ENCODE measurements at places on chromosomes 16 and 17.
A peak's percentile ranks its signal among the peaks of the same experiment; 100 is the strongest.

GRCh38 chr17:27239046-27239445 is 54.9 kb upstream of the WSB1 start:
- no peak for DNase-seq

DNA sequence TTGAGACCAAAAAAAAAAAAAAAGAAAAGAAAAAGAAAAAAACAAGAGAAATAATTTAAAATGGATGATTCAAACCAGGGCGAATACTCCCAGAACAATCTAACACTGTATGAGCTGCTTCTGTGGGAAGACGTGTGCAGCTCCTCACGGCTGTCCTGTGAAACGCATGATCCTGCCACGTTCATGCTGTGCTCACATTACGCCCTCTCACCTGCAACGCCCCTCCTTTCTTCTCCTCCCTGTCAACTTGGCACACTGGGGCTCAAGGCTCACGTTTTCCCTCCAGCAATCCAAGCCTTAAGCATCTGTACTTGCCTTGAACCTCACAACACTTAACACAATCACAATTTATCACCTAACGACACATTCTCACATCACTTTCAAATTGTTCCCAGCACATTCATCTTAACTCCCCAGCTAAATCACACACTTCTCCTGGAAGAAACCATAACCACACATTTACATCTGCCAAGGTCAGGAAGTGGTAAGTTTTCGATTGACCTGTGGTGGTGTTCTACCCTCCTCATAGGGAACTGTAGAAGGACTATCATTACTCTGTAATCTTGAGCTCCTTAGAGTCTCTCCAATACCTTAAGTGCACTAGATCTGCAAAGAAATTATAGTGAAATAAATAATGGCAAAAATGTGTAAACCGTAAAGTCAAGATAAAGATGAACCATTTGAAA is 29.1 kb downstream of the MBTPS1 start:
- DNase-seq, result no peak

DNA sequence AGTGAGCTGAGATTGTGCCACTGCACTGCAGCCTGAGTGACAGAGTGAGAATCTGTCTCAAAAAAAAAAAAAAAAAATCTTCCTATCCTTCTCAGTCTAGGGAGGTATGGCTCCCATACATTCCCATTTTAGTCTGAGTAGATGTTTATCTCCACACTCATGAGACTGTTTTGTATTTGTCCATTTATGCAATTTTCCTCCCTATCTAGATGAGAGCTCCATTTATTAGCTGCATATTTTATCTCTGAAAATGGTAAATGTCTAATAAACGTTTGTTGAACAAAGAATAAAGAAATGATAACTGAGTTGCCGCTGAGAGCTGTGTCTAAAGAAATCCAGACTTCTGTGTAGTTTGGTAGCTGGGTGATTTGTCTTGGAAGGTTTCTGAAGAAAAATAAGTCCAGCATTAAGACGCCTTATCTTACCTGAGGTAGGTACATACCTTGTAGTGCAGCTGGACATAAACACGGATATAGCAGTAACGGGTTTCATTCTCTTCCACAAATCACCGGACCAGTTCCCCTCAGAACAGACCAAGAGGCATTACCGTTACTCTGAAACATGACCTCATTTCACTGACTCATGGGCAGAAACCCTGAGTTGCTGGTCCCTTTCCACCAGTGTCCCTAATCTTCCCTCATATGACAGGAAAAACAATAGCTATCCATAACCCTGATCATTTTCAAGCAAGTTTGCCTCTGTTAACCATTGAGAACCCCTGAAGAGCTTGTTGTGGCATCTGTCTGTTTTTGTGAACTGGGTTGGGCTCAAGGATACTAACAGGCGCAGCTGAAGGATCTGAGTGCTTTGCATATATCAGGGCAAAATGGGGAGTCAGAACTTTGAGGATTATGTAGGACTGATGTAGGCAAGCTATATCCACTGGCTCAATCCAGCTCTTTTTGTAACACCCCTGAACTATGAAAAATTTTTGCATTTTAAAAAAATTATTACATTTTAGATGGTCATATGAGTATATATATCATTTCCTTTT is 177.4 kb upstream of the XYLT1 start:
- DNase-seq, result peak; percentile 19

DNA sequence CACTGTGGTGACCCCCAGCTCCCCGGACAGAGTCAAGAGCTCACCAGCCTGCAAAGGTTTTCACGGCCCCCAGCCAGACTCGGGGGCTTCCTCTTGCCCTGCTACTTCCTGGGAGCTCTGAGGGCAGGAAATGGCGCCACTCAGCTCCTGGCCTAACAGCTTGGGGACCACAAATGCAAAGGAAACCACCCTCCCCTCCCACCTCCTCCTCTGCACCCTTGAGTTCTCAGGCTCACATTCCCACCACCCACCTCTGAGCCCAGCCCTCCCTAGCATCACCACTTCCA is 375 bp upstream of the SPN start:
- DNase-seq, result no peak

DNA sequence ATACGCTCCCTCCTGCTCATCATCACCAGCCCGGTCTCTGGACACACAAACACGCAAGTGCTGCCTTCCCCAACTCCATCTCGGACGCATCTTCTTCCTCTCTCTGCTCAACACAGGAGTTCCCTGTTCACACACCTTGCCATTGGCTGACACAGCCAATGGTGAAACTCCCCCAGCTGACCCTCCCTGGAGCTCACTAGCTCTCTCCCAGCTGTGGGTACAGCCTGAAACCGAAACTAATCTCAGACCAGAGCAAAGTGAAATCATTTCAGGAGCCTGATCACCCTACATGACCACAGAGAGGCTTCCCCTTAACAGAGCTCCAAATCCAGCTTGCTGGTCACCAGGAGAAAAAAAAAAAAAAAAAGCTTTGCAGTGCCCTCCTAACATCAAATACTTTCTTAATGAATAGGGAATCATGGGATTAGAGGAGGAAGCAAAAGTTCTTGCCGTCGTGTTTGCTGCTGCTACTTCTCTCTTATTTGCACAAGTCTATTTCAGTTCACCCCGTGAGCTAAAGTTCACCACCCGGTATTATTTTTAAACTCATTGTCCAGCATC is 8.3 kb downstream of the CUEDC1 start:
- DNase-seq, result peak; percentile 60

- DNase-seq, result peak; percentile 47
Observed at GRCh38 chr17:60473788-60474187, 51.5 kb downstream of the CHCT1 start.

DNA sequence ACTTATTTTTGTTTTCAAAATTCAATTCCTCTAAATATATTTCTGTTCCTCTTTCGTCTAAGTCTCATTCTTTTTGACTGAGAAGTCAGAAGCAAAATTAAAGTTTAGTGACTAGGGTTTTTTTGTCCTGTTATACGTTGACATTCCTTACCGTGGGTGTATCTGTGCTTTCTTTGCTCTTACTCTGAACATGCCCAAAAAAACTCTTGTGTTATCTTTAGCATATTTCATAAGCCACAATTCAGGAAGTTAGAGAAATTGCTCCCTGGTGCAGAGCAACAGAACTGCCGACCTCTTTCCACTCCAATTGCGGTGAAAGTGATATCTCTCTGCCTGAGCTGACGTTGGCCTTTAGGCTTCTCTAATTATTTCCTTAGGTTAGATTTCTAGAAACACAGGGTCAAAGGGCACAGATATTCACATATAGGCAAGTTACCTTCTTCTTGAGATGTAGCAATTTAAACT is 65.7 kb downstream of the CENPV start:
- DNase-seq, result peak; percentile 79

DNA sequence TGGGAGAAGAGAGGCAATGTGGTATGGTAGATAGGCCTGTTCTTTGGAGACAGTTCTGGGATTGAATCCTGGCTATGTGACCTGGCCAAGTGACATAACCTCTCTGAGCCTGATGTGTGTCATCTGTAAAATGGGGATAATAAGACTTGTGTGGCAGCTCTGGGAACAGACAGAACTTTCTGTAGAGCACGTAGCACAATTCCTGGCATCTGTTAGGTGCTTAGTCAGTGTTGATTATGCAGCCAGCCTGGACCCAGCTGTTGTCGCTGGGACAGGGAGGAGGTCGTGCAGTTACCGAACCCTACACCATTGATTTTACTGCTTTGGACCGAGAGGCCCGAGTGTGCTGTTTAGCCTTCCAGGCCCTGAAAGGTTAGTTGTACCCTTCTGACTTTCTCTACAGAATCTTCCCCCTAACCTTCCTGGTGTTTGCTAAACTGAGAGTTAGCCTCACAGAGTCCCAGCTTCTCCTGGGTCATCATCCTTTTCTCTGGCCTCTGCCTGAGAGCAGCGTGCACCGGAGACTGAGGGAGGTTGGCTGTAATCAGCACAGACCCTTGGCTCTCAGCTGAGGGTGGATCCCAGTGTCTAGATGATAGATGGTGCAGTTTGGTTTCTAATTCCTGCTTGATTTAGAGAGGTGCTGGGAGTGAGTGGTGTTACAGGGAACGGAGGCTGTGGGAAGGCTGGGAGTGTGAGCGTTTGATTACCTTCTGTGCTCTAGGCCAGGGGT is 31.9 kb downstream of the MSI2 start:
- DNase-seq, result peak; percentile 36

DNA sequence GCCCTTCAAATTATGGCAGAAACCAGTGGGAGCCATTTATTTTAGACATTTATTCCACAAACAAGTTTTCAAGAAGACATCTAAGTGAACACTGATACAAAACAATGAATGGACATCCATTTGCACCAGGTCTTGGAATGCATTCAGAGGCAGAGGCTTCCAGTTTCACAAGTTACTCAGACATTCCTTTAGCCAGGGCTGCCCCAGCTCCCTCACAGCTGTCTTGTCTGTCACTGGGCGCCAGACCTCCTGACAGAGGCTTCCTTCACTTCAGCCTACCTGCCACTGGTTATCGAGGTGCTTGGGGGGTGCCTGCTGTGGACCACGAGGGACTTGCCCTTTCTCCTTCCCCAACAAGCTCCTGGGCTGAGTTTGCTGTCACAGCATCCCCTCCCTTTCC is 19.2 kb downstream of the AQP8 start:
- no peak for DNase-seq

- peak; percentile 46 for DNase-seq
Observed at GRCh38 chr16:72198021-72198711, 26.2 kb upstream of the PMFBP1 start.

GRCh38 chr16:57756424-57757325 is 21.1 kb downstream of the KATNB1 start:
- no peak for DNase-seq

GRCh38 chr17:5785867-5786509 is 201.7 kb upstream of the NLRP1 start:
- DNase-seq, result peak; percentile 25

GRCh38 chr17:2222901-2223616 is 80.5 kb downstream of the SMG6 start:
- peak; percentile 48 for DNase-seq

DNA sequence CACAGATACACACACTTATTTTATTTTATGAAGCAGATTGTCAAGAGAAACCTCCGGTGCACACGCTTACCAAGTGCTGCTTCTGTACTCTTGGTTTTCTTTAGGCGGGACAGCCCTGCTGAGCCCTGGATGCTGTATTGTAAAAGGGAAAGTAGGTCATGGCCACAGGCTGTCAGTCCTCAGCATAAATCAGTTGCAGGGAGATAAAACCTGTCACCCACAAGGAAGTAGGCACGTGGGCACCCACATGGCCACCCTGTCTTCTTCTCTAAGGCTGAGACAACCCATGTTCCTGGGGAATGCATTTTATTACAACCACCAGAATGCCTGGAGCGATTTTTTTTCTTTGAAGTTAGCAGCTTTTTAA is 59.3 kb downstream of the ASIC2 start:
- DNase-seq, result no peak

DNA sequence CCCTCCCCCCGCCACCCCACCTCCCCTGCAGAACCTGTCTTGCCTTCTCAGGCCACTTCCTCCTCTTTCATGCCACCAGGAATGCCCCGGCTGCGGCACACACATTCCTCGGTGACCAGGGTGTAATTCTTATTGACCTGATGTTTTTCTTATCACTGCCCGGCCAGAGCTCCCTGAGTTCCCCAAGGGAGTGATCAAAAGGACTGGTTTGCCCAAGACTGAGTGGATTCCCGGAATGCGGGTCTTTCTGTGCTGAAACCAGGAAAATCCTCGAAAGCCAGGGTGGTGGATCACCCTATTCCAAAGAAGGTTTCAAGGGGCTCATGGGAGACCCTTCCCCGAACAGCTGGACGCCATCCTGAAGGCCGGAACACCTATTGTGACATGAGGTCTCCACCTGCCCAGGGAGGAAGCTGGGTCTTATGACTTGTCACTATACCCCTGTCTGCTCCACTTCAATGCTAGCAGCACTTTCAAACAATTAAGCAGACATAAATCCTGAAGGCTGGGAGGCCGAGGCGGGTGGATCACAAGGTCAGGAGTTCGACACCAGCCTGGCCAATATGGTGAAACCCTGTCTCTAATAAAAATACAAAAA is 53.0 kb upstream of the RPL38 start:
- DNase-seq, result no peak

DNA sequence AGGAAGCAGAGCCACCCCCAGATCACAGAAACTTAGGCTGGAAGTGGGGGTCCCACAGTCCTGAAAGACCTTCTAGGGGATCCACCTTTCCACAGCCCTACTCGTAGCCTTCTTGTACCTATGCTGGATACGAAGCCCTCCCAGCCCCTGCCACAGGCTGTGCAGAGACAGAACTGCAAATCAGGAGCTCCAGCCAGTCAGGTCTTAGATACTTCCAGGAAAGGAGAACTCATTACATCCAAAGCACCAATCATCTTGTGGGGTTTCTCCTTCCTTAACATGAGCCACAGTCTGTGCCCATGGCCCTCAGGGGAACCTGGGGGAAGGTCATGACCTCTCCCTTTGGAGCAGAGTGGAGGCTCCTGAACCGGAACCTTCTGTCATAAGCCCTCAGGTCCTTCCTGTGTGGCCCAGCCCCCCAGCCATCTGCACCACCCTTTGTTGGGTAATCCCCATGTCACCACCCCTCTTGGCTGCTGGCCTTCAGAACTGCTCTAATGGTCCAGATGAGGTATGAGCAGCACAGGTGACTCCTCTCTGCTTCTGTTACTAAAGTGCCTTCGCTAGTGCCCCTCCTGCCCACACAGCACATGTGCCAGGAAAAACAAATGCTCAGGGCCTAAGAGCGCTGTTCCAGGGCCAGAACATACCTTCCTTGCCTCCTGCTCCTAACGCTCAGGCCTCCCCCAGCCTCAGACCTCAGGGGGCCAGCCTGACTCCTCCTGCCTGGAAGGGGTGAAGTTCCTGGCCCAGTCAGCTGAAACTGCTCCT is 14.6 kb downstream of the SRCIN1 start:
- DNase-seq, result no peak

- no peak for DNase-seq
Observed at GRCh38 chr16:80202831-80203413, 337.9 kb upstream of the DYNLRB2 start.

Data from GM03348 (cell line).